ENCODE measurements at places on chromosomes 11 and 22. TPM values are rescaled to one million over a fixed set of nuclear protein-coding genes. Genes with fewer than 3 reads are reported as not detected.

Gene ARHGEF17
- total RNA-seq, result 71.4 TPM

Gene MRGPRF
- total RNA-seq, result 0.24 TPM

Gene GGT5
- not detected for total RNA-seq

Gene CASP5
- total RNA-seq, result not detected

- no peaks in the 10 kb centered on the region for H3K36me3 ChIP-seq
- H3K4me3 ChIP-seq, result no peak overlapping the region
- H3K27me3 ChIP-seq, result no peaks in the 10 kb centered on the region
- no peak for DNase-seq
These were observed 143.6 kb downstream of the ADAMTS15 start for GRCh38 chr11:130592056-130592455.

DNA sequence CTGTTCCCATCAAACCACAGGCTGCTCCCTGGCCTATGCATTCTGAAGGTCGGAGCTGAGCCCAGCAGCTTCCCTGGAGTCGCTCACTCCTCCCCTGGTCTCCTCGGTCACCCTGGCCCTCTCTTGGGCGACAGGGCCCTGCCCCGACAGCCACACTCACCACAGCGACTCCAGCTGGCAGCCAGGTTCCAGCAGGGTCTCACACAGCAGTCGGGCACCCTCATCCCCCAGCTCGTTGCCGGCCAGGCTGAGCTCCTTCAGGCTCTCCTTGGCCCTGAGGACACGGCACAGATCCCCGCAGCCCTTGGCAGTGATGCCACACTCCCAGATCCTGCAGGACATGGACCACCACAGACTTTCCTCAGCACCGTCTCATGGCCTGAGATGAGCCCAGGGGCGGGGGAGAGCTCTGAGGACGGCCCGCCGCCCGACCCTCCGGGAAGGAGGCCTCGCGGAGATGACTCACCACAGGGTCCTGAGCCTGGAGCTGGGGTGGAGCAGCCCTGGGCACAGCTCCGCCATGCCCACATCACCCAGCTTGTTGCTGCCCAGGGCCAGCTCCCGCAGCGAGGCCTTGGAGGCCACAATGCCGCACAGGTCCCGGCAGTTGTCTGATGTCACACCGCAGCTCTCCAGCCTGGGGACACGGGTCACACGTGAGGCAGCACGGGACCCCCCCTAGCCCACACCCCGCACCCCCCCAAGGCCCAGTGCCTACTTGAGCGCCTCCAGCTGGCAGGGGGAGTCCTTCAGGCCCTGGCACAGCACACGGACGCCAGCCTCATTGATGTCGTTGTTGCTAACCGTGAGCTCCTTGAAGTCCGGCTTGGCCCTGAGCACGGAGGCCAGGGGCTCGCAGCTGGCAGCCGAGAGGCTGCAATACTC lies 8.5 kb downstream of the RNH1 start:
- H3K36me3 ChIP-seq, result peaks cover 23% of the 10 kb centered on the region
- no peak overlapping the region for H3K27ac ChIP-seq
- no peak overlapping the region for H3K4me3 ChIP-seq

DNA sequence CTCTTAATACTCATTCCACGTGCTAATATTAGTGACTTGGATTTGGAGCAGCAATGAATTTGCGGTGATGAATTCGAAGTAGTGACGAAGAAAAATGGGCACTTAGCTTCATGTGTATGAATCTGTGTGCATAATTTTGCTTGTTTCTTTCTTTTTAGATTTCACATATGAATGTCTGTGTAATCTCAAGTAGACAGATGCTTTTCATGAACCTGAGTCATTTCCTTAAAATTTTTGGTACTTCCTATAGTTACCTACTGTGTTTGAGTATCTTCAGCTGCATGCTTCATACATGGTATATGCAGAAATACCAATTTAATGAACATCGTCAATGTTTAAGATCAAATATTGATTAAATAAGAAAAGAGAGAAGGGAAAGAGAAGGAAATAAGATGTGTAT lies 540.2 kb downstream of the RAB38 start:
- no peak overlapping the region for H3K4me3 ChIP-seq
- DNase-seq, result no peak
- H3K36me3 ChIP-seq, result no peaks in the 10 kb centered on the region
- H3K27me3 ChIP-seq, result peaks cover 6% of the 10 kb centered on the region
- H3K27ac ChIP-seq, result no peak overlapping the region
- H3K4me1 ChIP-seq, result peaks cover 2% of the 10 kb centered on the region

DNA sequence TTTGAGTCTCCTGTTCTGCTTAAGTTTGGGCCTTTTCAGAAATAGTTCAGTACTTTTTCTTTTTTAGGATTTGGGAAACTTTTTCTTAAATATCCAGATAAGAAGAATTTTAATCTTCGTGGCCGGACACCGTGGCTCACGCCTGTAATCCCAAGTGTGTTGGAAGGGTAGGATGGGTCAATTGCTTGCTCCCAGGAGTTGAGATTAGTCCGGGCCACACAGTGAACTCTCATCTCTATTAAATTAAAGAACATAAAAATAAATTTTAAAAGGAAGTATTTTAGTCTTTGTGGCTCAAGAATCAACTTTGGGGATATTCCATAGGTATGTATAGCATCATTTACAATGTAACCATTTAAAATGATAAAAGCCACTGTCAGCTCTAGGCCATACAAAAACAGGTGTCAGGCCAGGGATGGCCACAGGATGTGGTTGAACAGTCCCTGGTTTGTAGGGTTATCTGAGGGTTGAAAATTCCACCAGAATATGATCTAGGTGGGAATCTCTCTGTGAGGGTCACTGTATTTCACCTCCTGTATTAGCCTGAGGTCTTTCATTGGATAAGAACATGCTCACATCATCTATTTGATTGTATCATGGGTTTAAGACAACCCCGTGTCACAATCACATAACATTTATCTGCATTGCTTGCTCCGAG lies 115.6 kb downstream of the GGTLC2 start:
- no peaks in the 10 kb centered on the region for H3K36me3 ChIP-seq
- no peak overlapping the region for H3K4me3 ChIP-seq
- no peak for DNase-seq
- H3K4me1 ChIP-seq, result no peaks in the 10 kb centered on the region
- no peak overlapping the region for H3K27ac ChIP-seq

DNA sequence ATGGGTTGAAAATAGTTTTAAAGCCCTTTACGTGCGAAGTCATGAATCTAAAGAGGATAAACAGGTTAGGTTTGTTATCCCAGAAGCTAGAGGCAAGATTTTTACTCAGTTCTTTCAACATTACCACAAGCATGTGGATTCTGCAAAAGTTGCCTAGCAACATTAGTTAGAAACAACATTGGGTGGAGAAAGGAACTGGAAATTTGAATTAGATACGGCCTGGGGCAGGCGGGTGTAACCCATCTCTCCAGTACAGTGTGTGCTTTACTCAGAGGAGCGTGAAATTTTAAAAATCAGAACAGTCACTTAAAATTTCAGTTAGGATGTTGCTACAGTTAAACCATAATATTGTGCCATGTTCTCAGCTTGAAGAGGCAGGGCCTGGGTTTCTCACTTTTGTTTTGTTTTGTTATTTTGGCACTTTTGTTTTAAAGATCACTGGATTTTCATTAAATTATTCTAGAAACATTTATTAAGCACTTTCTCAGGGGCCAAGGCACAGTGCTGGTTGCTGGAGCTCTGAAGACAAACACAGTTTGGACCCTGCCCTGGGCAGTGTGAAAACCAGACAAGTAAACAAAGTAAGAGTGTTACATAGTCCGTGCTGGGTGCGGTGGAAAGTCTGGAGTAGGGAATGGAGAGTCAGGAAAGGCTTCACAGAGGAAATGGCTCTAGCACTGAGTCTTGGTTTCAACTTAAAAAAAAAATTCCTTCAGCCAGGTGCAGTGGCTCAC lies 4.4 kb upstream of the WEE1 start:
- H3K36me3 ChIP-seq, result no peaks in the 10 kb centered on the region
- H3K27me3 ChIP-seq, result no peaks in the 10 kb centered on the region
- H3K4me3 ChIP-seq, result peak overlapping the region; percentile 48
- peak; percentile 41 for DNase-seq
- peaks cover 62% of the 10 kb centered on the region for H3K4me1 ChIP-seq
- peak overlapping the region; percentile 99 for H3K27ac ChIP-seq
